Stimulated activated CD4-positive, alpha-beta T cell treated with anti-CD3 and anti-CD28 coated beads, Interleukin-1b, Interleukin-23, amount 100 ng/mL, for 1 hour (primary cell): ENCODE measurements at places on chromosomes 3 and 15.

GRCh38 chr15:29252234-29252633, 17.4 kb downstream of the NSMCE3 start:
- DNase-seq, result no peak

DNA sequence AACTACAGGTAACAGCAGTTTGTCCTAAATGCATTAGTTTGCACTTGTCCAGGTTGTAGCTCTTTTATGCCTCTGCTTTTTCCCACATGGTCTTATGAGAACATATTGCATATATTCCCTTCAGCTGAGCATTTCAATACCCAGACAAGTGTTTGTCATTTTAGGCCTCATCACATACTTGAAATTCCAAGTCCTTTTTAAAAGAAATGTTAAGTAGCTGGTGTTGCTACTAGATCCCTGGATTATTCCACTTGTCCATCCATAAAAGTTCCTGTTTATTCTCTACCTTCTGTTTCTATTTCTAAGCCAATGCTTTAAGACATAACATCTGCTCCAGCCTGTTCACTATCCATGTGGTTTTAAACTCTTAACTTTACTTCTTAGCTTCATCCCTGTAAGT, 128.4 kb downstream of the NECTIN3 start:
- no peak for DNase-seq

DNA sequence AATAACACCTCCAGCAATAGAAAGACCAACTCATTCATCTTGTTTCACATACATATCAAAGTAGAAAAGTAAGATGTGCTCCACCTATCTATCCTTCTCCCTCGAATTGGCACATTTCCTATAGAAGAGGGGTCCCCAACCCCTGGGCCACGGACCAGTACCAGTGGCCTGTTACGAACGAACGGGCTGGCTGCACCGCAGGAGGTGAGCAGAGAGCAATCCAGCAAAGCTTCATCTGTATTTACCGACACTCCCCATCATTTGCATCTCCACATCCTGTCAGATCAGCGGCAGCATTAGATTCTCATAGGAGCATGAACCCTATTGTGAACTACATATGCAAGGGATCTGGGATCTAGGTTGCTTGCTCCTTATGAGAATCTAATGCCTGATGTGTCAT, 95.0 kb upstream of the CGNL1 start:
- DNase-seq, result no peak

GRCh38 chr15:68650901-68651709, 72.3 kb downstream of the CORO2B start:
- DNase-seq, result no peak

GRCh38 chr3:156741935-156742334, 67.5 kb downstream of the TIPARP start:
- DNase-seq, result no peak

- no peak for DNase-seq
These were observed 1.2 kb downstream of the HRH1 start for GRCh38 chr3:11155341-11156025.

DNA sequence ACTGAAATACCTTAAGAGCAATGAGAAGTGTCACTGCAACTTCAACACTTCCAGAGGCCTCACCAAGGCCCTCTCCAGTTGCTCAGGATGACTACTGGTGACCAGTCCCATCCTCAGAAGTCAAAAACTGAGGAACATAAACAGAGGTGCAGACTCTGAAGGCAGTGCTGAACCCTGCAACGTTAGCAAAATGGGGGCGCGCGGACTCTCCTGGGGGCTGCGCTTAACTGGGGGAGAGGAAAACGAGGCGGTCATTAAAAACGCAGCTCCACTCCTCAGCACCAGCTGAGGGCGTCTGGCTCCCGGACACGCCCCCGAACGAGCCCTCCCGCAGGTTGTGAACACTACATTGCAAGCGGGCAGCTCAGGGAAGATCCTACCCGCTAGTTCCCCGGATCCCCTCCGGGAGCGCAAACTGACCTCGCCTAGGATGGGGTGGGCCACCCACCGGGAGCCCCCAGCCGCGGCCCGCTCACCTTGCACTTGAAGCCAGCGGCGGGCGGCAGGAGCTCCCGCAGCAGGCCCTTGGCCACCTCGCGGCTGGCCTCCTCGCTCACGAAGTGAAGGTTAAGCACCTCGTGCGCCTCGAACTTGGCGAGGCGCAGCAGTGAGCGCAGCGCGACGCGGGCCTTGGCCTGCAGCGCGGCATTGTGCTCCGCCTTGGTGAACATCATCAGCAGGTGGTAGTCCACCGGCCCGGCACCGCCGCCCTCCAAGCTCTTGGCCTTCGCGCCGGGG, 711 bp downstream of the XXYLT1 start:
- no peak for DNase-seq

DNA sequence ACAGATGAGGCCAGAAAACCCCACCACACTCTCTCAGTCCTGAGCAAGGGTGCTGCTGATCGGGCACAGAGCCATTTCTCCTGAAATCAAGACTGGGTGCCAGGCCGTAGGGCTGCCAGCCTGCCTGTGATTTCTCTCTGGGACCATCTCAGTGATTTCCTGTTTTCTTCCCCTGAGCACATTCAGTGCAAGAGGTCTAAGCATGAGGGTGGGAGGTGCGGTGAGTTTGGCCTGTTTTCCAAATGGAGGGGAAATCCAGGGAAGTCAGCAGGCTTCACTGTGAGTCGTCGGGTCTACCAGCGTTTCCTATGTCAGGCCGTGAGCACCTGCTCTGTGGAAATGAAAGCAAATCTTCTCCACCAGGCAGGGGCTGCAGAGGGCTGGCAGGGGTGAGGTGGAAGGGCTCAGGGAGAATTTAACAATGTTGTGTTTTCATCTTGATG, 82.3 kb downstream of the ST6GAL1 start:
- peak; percentile 29 for DNase-seq

GRCh38 chr3:59566481-59566975, 516.7 kb upstream of the CFAP20DC start:
- no peak for DNase-seq

- DNase-seq, result no peak
These were observed 298.4 kb downstream of the KCNH8 start for GRCh38 chr3:19446687-19447086.

- DNase-seq, result no peak
These were observed 172.6 kb downstream of the FMN1 start for GRCh38 chr15:33021806-33022389.

DNA sequence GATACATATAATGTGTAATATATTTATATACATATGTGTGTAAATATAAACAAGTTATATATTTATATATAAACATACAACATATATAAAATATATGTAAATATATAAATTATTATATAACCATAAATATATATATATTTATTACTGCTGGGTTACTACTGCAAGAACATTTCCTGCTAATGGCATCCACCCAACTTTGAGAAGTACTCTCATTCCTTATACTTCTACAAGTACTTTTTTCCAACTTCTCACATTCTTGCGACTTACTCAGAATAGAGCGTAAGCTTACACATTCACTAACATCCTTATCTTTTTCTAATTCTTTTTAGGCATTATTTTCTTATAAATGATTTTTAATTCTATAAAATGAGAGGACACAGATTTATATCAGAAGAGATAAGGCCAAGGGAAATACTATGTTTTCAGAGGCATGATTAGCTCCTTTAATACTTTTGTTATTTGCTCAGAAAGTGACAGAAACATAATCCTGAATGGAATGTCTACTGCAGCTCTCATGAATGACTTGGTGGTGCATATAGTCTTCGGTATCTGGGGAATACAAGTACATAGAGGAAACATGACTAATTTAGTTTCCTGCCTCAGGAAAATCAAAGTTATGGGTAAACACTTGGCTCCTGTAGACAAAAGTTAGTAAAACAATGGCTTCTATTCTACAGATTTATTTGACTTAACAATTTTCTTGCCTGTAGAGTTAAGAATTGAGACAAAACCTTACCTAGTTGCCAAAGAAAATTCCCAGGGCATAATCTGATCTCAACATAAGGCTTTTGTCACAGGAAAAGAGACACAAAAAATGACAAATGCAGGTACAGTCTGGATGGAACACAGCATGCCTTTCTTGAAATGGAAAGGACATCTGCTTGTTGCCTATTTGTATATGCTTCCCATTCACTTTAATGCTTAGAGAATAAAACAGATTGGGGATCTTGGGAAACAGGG, 453.9 kb downstream of the SQOR start:
- no peak for DNase-seq

DNA sequence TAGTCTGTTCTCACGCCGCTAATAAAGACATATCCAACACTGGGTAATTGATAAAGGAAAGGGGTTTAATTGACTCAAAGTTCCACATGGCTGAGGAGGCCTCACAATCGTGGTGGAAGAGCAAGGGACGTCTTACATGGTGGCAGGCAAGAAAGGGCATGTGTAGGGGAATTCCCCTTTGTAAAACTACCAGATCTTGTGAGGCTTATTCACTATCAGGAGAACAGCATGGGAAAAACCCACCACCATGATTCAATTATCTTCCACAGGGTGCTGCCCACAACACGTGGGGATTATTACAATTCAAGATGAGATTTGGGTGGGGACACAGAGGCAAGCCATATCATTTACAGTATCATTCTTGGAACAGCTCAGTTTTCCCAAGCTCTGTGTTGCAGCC, 268.0 kb downstream of the SUCLG2 start:
- DNase-seq, result no peak

DNA sequence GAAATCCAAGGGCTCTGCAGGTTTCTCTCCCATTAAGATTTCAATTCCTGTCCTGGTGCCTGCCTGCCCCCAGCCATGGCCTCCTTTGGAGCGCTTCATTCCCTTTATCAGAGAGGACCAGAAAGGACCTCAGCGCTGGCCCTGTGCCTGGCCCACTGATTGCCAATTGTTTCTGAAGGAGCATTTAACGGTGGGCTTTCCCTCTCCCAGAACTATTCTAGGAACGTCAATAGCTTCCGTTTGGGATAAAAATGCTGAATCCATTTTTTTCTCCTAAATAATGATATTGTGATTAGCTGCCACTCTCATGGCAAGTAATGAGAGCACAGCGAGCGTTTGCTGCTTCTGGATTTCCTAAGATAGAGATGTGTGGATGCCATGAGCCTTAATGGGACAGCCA, 12.2 kb upstream of the SLC6A1 start:
- DNase-seq, result no peak

- DNase-seq, result no peak
These were observed 290.0 kb downstream of the TLE3 start for GRCh38 chr15:69807721-69808120.
